ENCODE measurements at places on chromosomes 2 and 18.

DNA sequence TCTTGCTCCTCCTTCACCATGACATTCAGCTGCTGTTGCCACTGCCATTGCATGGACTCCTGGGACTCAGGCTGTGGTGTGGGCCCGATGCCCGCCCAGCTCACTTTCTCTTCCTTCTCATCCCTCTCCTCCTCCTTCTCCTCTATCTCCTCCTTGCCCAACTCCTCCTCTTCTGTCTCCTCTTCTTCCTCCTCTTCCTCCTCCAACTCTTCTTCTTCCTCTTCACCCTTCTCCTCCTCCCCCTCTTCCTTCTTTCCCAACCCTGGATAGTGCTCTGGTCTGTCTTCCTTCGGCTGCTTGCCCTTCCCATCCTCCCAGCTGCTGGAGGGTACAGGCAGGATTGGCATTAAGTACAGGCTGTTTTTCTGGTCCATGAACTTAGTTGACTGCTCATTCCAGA, 10.8 kb upstream of the CRYBA2 start:
- no peak for DNase-seq

GRCh38 chr2:38875227-38875575, 533 bp downstream of the DHX57 start:
- no peak for DNase-seq

DNA sequence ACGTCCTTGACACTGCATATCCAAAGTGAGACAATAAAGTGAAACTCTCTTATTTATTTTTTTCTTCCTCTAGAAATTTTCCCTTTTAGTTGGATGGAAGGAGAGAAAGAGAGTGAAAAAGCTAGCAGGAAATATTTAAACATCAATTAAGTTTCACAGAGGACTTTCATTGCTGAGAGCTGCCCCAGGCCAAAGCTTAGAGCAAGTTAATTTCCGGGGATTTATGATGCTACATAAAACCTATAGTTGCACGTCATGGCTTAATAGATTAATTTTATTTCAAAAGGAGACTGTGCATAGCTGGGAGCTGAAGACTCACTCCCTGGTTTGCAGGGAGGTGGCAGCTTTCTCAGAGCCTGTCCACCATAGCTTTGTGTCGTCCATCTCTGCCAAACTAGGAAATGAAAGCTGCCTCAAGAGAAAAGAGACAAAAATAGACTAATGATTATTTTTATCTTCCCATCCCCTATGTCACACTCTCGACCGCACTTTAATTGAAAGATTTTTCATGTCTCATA, 323.3 kb upstream of the RAB6C start:
- no peak for DNase-seq

GRCh38 chr2:241668839-241669238, 17.8 kb downstream of the DTYMK start:
- no peak for DNase-seq

DNA sequence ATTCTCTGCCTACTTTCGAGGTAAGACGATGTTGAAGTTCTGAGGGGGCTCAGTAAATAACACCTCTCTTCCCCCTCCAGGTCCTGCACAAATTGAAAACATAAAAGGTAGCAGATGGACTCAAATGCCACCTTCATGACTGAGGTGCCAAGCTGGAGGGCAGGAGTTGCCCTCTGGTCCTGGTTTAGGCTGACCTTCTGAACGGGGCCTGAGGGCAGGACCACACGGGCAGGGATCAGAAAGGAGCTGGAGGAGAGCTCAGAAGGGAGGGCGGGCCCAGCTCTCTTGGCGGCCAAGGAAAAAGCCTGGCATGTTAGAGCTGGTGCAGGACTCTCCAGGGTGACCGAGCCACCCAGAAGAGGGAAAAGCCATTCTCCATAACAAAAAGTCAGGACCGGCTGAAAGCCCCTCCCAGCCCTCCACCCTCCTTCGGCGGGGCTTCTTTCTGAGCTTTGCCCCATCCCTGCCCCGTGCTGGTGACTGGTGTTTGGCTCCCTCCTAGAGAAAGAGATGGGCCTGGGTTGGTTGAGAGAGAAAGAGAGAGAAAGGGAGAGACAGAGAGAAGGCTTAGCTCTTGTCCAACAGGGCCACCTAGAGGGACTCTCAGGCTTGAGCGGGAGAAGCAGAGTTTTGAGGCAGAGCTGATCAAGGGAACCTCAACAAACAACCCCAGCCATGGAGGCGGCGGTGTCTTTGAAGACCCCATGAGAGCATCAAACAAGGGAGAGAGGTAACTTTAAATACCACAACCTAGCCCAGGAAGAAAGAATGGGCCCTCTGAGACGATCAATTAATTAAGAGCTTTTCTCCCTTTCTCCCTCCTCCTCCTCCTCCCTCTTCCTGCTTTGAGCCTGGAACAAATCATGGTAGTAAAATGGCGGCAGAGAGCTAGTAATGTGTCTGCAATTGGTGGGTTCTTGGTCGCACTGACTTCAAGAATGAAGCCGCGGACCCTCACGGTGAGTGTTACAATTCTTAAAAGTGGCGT, 50.8 kb downstream of the WIPF1 start:
- DNase-seq = no peak

Measured in stimulated activated CD8-positive, alpha-beta memory T cell treated with anti-CD3 and anti-CD28 coated beads, Interleukin-15, amount 100 ng/mL, for 1 hour (primary cell).